CMK (cell line): ENCODE measurements at places on chromosomes 6 and 20.

DNA sequence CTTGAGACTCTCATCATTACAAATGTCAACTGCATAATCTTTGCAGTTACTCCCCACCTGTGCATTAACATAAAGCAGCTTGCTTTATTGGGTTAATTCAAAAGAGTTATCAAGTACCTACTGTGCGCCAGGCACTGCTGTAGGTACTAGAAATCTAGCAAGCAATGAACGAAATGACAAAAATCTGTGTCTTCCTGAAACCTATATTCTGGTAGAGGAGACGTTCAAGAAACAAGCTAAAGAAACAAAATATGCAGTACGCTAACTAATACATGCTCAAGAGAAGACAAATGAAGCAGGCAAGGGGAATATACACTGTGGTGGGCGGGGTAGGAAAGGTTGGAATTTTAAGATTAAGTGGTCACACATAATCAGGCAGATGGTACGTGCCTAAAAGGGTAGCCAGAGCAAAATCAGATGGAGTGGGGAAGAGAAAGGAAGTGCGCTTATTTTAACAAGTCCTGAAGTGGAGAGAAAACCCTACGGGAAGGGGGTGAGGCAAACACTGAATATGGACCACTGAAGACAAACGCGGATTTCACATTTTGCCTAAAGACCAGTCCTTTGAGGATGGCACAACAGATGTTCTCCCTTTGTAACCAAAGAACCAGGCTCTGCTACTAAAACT is 1.2 kb downstream of the ELOVL2 start:
- DNase-seq, result no peak

- DNase-seq, result peak; percentile 35
Observed at GRCh38 chr6:50816115-50816675, 2.5 kb upstream of the TFAP2B start.

GRCh38 chr6:156933201-156934068 is 156.3 kb downstream of the ARID1B start:
- DNase-seq, result no peak

DNA sequence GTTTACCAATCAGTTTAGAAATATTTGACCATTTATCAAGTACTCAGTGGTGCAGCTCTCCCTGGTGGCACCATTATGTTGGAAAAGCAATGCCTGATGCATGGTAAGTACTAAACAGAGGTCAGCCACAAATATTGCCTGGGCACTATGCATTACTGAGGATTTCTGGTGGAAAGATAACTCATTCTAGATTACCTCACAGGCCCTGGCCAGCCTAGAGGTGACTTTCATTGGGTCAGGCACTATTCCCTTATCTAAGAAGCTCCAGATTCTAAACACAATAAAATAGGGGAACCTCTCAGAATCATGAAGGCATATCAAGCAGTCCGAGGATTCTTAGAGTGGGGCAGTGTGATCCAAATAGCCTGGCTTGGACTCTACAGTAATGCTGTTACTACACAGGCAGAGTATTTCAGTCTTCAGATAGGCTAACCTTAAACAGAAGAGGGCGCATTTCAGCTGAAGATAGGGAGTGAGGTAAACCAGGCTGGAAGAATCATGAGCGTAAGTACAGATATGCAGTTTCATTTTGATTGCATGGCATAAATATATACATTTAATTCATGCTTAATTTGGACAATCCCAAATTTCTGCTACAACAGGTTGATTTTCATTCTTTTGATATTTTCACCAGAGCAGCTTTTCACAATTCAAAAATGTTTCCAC is 12.1 kb downstream of the LGSN start:
- DNase-seq, result no peak

- DNase-seq, result no peak
Observed at GRCh38 chr6:38191418-38191817, 371.9 kb downstream of the ZFAND3 start.

GRCh38 chr6:135282395-135282794 is 101.3 kb downstream of the MYB start:
- no peak for DNase-seq

DNA sequence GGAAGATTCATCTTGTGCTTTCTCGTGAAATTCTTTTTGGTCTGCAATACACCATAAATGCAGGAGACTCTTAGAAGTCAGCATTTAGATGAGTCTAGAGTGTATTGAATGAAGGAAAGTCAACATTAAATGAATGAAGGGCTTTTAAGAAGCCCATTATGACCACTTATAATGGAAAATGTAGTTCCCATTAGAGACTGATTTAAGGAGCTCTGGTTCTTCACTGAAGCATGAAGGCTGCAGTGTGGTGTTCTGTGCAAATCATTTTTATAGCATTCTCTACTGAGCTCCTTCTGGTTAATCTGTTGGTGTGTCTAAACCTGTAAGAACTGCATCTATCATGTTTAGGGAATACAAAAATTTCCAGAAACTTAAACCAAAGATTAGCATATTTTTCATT is 19.7 kb downstream of the NCOA7 start:
- DNase-seq, result no peak

DNA sequence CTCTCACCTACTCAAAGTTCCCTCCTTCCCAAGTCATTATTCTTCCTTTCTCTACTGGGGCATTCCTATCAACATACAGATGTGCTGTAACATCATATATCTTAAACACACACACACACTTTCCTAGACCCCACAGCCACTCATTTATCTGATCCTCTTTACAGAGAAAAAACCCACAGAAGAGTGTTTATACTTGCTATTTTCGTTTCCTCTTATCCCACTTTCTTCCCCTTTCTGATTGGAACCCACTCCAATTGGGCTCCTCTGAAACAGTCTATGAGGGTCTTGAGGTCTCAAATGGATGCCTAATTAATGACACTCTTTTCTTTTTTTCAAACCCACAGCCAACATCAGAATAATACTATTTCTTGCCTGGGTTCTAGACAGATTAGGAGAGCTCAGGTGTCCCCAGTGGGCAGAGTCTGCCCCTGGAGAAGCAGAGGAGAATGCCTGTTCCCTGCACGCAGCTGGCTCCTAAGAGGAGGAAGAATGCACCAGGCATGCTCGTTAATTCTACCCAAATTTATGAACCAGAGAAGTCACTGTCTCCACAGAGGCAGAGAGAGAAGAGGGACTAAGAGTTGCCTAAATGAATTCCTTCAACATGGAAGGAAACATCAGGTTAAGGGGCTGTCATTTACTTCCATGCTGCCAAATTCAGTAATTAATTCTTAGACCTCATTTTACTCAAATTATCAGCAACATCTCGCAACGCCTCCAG is 65.9 kb downstream of the CRYBG1 start:
- DNase-seq, result no peak

- DNase-seq, result no peak
Observed at GRCh38 chr20:53961527-53961926, 108.9 kb downstream of the BCAS1 start.

DNA sequence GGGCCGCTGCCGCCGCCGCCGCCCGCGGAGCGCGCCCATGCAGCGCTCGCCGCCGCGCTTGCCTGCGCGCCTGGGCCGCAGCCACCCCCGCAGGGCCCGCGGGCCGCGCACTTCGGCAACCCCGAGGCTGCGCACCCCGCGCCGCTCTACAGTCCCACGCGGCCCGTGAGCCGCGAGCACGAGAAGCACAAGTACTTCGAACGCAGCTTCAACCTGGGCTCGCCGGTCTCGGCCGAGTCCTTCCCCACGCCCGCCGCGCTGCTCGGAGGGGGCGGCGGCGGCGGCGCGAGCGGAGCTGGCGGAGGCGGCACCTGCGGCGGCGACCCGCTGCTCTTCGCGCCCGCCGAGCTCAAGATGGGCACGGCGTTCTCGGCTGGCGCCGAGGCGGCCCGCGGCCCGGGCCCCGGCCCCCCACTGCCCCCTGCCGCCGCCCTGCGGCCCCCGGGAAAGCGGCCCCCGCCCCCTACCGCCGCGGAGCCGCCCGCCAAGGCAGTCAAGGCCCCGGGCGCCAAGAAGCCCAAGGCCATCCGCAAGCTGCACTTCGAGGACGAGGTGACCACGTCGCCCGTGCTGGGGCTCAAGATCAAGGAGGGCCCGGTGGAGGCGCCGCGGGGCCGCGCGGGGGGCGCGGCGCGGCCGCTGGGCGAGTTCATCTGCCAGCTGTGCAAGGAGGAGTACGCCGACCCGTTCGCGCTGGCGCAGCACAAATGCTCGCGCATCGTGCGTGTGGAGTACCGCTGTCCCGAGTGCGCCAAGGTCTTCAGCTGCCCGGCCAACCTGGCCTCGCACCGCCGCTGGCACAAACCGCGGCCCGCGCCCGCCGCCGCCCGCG is 730 bp downstream of the INSM1 start:
- DNase-seq, result no peak

- no peak for DNase-seq
Observed at GRCh38 chr6:38378801-38379200, 260.9 kb downstream of the BTBD9 start.
